ENCODE measurements at places on chromosomes 3 and 15.

GRCh38 chr3:32450992-32451659 is 51.5 kb downstream of the CMTM6 start:
- DNase-seq, result no peak

DNA sequence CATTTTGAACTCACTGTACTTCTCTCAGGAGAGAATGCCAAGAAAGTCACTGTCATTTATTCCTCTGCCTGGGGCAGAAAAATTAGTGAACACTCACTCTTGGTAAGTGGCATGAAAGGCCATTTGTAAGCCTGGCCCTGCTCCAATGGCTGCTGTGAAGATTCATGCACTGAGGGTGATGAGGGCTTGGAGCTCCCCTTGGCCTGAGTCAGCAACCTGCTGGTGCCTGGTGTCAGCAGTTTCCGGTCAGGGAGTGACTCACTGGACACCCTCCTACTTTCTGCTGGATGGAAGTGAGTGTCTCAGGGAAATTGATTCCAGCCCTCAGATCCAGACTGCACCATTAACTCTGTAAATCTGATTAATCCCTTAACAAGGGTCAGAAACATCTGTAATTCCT is 37.6 kb downstream of the TRA2B start:
- peak; percentile 100 for DNase-seq

GRCh38 chr15:32849769-32850668 is 132.2 kb downstream of the GREM1 start:
- peak; percentile 96 for DNase-seq

DNA sequence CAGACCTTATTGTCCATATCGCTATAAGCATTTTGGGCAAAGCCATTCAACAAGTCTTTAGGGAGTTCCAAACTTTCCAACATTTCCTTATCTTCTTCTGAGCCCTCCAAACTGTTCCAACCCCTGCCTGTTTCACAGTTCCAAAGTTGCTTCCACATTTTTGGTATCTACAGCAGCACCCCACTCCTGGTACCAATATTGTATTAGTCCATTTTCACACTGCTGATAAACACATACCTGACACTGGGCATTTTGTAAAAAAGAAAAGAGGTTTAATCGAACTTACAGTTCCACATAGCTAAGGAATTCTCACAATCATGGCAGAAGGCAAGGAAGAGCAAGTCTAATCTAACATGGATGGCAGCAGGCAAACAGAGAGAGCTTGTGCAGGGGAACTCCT is 834.1 kb upstream of the GBE1 start:
- DNase-seq, result no peak

DNA sequence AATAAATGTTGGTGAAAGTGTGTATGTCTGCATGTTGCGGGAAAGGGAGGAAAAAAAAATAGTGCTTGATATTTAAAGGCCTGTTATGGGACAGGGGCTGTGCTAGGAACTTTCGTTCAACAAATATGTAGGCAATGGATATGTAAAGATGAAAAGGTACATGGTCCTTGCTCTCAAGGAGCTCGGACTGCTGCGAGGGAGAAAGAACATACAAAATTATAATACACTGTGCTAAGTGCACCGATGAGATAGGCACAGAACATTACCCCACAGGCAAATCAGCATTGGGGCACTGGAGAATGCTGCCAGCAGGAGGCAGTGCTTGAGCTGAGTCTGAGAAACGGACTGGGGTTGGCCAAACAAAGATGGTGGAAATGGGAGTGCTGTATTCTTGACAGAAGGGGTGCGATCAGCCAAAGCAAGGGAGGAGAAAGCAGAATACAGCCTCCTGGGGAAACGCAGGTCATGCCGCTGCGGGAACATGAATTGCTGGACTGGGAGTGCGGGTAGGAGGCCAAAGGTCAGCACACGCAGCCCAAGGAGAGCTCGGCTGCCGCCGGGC is 649 bp downstream of the C15orf40 start:
- DNase-seq, result peak; percentile 72

- DNase-seq, result no peak
These were observed 9.6 kb downstream of the VGLL4 start for GRCh38 chr3:11634081-11634635.

GRCh38 chr15:72397796-72398588 is at the start of gene TMEM202:
Gene TMEM202, plus strand, starts transcription at chr15:72398305. Its CDS starts 22 bp downstream, at chr15:72398327.
- no peak for DNase-seq

DNA sequence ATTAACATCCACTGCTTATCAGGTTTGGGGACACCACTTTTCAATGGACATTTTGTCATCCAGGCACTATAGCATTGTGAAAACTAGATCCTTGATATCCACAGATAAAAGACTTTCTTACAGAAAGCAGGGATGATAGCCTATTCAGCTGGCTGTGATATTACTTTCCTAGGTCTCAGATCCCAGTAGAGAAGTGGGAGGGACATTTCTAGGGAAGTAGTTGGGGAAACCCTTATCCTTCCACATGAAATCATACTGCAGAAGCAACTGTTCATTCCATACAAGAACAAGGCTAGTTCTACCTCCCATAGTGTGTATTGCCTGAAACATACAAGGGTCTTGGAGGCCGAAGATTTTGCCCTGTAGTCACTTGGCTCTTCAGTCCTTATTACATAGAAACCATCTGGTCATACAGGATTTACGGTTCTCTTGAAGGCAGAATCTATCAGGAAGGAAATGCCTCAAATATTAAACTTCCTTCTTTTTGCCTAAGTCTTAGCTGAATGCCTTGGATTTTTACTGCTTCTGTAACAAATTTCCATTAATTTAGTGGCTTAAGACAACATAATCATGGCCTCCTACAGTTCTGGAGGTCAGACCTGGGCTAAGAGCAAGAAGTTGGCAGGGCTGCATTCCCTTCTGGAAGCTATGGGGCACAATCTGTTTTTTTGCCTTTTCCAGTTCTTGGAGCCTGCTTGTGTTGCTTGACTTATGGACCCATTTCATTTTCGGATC is 119.4 kb downstream of the ECT2 start:
- no peak for DNase-seq

DNA sequence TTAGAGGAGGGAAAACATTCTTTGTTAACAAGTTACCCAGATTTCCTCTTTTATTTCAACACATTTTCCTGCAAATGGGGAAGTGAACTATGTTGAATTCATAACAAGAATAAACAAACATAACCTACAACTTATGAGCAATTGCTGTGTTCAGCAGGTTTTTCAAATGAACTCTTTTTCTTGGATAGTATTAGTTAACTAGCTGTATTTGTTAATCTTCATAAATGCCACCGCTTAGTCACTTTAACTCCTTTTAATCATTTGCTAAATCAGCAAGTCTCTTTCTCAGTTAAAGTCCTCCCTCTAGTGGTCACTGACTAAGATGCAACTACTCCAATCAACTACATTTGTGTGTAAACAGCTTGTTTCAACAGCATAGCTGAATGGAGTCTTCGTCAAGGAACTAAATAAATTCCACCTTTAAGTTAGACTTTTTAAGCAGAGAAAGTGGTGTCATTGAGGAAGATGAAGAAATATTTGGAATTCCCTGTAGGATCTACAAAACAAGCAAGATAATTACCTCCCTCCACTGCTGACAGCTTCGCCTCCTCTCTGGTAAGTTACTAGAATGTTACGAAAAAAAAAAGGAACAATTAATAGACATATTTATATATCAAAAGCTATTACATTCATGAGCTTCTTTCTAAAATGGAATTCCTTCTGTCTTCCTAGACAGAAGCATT is 1122.0 kb downstream of the ROBO1 start:
- DNase-seq, result peak; percentile 59

- peak; percentile 99 for DNase-seq
These were observed at the start of gene NECTIN3 for GRCh38 chr3:111071257-111072030. Gene NECTIN3, plus strand, starts transcription at chr3:111071816. Its CDS starts 202 bp downstream, at chr3:111072018.

DNA sequence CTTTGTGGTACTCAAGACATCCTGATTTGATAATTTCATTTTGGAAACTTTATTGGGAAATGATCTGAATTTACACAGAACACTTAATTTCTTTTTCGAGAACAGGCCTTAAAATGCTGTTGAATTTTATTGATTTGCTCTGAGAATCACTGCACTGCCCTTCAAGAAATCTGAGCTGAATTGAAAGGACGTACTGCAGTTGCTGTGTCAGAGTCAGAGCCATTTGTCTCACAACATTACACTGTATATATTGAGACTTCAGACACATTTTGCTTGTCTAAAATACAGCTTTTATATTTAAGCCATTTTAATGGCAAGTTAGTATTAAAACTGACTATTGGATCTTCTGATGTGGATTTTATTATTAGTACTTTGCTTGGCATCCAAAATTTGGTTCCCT is 504.1 kb downstream of the NLGN1 start:
- DNase-seq, result no peak

GRCh38 chr3:157089455-157090221 is 70.3 kb downstream of the CCNL1 start:
- peak; percentile 44 for DNase-seq

- no peak for DNase-seq
These were observed 628.2 kb downstream of the NTRK3 start for GRCh38 chr15:87628311-87628710.
